ENCODE measurements at places on chromosomes 1 and 21. TPM values are rescaled to one million over a fixed set of nuclear protein-coding genes. Genes with fewer than 3 reads are reported as not detected.
A peak's percentile ranks its signal among the peaks of the same experiment; 100 is the strongest.

DNA sequence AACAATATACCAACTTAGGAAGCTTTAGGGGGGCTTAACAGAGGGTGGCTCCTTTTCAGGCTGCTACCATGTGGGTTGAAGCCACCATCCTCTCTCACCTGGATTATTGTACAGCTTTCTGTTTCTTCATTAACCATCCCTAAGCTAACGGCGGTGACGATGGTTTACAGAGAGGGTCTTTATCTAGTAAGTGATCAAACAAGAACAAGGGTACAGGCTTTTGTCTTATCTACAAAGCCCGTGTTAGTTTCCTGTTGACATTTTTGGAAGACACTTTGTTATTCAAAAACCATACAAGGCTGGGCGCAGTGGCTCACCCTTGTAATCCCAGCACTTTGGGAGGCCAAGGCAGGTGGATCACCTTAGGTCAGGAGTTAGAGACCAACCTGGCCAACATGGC, 20.4 kb downstream of the SLC25A33 start:
- no peak for DNase-seq

GRCh38 chr1:75731881-75732280, 7.4 kb downstream of the ACADM start:
- DNase-seq: no peak

GRCh38 chr21:39022863-39023693, 160.2 kb downstream of the PSMG1 start:
- no peak for DNase-seq

- DNase-seq: no peak
These were observed 24.1 kb downstream of the EIF4G3 start for GRCh38 chr1:21152423-21153100.

DNA sequence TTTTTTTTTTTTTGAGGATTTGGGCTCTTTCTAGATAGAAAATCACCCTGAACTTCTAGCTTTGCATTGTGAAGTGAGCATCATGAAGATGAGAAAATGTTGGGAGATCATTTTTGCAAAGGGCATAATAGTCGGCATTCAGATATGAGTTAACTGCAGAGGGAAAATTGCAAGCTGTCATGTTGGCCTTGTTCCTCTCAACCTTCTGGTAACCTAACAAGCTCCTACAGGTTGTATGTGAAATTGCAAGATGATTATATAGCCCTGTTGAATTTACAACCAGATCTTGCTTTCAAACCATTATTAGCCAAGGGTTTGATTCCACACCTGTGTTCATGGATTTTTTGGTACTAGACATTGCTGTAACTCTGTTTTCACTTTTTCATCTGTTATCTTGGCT, 2.2 kb downstream of the ELOA start:
- DNase-seq: no peak

The RGL1 gene
- total RNA-seq: 1.5 TPM

- no peak for DNase-seq
These were observed 80.4 kb downstream of the NPHP4 start for GRCh38 chr1:5911871-5912271.

DNA sequence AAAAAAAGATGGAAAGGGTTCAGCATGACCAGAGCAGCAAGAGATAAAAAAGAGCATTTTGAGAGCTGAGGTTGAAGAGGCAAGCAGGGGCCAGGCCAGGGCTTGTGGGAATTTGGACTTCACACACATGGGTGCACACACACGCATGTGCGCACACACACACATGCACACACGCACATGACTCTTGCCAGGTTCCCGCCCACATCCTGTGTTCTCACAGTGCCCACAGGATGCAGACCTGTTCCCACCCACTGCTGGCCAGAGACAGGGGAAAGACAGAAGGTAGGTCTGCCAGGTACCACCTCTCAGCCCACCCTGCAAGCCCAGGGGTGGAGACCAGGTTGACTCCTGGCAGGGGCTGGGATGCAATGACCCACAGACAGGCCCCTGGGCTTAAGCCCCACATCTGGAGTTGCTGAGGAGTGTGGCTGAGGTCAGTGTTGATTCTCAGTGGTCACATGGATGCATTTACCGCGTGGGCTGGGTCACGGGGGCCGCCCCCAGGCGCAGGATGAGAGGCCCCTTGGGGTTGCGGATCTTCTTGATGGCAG, 4.4 kb downstream of the COL16A1 start:
- DNase-seq: no peak

- DNase-seq: no peak
These were observed 123.4 kb upstream of the COL6A1 start for GRCh38 chr21:45858180-45858579.

DNA sequence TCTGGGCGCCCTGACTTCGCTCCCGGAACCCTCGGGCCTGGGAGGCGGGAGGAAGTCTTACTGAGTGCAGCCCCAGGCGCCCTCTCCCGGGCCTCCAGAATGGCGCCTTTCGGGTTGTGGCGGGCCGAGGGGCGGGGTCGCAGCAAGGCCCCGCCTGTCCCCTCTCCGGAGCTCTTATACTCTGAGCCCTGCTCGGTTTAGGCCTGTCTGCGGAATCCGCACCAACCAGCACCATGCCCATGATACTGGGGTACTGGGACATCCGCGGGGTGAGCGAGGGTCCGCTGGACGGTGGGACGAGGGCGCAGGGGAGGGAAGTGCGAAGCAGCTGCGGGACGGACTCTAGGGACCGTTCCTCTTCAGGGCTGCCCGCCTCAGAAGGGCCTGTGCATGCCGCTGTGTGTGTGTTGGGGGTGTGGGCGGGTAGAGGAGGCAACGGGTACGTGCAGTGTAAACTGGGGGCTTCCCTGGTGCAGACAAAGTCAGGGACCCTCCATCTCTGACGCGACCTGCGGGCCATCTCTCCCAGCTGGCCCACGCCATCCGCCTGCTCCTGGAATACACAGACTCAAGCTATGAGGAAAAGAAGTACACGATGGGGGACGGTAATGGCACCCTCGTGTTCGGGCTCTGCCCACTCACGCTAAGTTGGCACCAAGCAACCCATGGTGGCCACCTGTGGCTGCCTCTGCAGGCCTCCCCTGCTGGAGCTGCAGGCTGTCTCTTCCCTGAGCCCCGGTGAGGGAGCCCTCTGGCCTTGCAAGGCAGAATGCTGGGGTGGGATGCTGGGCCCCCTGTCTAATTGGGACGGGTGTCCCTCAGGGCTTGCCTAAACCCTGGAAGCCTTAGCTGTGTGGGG, at the start of gene GSTM1:
GSTM1 (plus strand) TSS at position 177 of the 859 bp plus-strand sequence; CDS start at position 234, 57 bp downstream.
- no peak for DNase-seq

The GLUL gene
- 284 TPM for total RNA-seq

DNA sequence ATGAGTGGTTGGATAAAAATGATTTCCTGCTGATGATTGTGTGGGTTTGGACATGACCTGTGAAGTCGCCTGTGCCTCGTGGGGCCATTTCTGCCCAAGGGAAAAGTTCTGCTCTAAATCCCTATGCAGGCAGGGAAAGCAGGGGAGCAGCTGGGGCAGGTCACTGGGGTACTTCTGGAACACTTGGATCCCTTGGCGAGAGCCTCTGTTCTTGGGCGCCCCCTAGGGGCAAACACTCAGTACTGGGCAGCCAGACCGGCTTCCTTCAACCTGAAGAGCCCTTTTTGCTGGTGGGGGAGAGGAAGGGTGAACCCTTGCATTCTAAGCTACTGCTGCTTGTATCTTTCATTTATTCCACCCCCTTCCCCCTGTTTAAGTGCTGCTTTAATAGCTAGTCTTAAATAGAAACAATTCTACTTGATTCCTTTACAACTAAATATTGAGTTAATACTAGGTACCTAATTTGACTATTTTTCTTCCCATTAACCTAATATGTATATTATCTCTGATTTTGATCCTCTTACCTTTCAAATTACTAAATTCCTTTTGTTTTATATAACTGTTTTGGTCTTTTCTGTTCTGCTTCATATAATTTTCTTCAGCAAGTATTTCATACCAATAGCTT, 5.1 kb upstream of the CLEC20A start:
- peak; percentile 92 for DNase-seq

DNA sequence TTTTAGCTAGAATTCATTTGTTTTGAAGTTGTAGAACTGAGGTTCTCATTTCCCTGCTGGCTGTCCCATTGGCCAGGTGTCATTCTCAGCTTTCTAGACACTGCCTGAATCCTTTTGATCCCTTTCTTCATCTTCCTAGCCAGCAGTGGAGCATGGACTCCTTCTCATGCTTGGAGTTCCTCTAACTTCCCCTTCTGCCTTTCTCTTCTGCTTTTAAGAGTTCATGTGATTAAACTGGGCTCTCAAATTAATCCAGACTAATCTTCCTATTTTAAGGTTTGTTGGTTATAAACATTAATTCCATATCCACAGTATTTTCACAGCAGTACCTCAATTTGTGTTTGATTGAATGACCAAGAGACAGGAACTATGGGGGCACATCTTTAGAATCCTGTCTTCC, 52.3 kb downstream of the ADAMTS5 start:
- DNase-seq: no peak

DNA sequence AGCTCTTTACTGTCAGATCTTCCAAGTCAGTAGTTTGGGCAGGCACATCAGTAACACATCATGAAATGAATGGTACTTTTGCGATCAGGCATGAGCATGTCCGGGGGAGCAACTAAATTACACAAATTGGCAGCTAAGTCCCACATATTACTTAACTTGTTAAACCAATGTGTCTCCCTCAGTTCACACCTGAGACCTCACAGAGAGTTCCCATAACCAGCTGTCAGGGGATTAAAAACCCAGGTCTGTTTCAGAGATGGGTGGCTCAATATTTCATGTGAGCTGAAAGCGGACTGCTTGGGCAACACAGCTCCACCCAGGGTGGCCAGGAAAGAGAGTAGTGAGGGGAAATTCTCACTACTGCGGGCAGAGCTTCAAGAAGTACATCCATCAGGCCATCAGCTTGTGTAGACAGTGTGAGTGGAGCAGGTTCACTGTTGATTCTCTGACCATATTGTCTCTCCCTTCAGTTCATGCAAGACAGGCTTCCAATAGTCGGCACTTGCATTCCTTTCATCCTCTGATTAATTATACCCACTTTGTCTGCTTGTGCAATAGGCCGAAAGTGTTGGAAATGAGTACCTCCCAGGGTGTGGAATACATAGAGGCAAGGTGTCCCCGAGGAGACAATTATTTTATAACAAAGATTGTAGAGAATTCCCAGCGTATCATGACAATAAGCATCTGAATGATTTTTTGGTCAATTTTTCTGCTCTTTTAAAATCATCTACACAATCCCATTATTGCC, 139.9 kb downstream of the PTGER3 start:
- DNase-seq: no peak

GRCh38 chr1:36305915-36306209, 306 bp upstream of the SH3D21 start:
- no peak for DNase-seq

The DR1 gene
- 57.1 TPM for total RNA-seq

- no peak for DNase-seq
These were observed 1.0 kb upstream of the IER5 start for GRCh38 chr1:181087400-181087901.

GRCh38 chr1:15508700-15509487, 15.1 kb downstream of the CASP9 start:
- peak; percentile 57 for DNase-seq

The XCL2 gene
- total RNA-seq: not detected

DNA sequence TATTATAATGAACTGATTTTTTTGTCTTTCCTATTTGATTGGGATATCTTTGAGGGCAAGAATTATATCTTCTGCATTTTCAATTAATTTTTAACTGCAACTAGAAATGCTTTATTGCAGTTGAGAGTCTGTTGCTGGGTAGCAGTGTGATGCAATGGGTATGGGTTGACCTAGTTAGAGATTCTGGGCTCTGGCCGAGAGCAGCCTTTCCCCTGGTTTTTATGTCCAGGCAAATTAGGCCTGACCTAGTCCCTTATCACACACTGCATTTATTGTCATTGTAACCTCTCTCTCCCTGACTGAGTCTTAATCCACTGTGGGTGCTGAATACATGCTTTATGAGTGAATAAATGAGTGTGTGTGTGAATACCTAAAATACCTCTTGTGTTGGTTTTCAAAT, 206.4 kb upstream of the PTGFR start:
- DNase-seq: no peak

The CFHR1 gene
- 0.16 TPM for total RNA-seq

The RYR2 gene
- 7.9 TPM for total RNA-seq

- DNase-seq: no peak
These were observed 142.4 kb downstream of the MACF1 start for GRCh38 chr1:39346872-39347271.

The CYP4A11 gene
- total RNA-seq: 0.53 TPM

The AIRE gene
- total RNA-seq: 0.09 TPM

GRCh38 chr1:31487143-31487542, 74.1 kb downstream of the SERINC2 start:
- no peak for DNase-seq

The NUP210L gene
- total RNA-seq: not detected

The NIT1 gene
- 46.5 TPM for total RNA-seq

DNA sequence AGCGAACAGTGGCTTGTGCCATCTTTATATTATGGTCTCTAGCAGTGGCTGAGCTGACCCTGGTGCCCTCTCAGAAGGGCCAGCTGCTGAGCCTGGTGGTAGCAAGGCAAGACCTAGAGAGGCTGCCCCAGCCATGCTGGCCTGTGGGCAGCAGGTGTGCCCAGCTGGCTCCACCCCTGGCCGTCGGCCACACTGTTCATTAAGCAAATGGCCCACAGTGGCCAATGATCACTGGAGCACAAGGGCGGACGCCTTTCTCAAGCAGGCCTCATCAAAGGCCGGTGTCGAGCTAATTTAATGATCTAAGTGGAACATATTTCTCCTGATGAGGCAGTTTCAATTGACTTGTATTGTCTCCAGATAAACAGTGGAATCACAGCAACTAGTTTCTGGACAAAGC, 89.4 kb downstream of the GRIK3 start:
- no peak for DNase-seq

DNA sequence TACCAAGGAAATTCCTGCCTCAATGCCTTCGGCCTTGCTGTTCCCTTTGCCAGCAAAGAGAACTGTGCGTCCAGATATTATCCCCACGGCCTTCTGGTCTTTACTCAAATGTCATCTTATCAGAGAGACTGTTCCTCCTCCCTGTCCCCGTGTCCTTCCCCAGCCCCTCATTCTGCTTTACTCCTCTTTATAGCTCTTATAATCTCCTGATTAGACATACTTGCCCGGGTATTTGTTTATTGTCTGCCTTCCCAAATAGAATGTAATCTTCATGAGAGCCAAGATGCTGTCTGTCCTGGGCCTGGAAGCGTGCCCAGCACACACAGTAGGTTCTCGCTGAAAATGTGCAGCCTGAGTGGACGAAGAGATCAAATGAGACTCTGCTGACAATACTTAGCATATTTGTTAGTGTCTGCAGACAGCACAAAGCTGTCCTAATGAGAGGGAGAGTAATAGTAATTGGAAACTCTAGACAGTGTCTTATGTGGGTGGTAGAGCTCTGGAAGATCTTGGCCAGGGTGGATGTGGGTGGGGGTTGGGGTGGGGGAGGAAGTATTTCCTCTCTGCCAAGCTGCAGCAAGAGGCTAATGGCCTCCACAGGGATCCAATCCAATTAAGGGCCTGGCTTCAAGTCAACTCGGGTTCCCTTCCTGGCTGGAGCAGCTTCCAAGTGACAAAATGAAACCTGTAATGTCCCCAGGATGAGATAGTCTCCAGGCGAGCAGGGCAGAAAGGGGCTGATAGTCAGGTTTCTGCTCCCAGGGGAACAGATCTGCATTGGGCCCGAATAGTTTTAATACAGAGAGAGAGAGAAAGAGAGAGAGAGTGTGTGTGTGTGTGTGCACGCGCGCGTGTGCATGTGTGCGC, 9.5 kb upstream of the CLIC4 start:
- DNase-seq: no peak

Measured in WTC11 (cell line).